ENCODE measurements at places on chromosomes 11 and 22. TPM values are rescaled to one million over a fixed set of nuclear protein-coding genes. Genes with fewer than 3 reads are reported as not detected.

Gene GLYATL2
- total RNA-seq, result not detected

DNA sequence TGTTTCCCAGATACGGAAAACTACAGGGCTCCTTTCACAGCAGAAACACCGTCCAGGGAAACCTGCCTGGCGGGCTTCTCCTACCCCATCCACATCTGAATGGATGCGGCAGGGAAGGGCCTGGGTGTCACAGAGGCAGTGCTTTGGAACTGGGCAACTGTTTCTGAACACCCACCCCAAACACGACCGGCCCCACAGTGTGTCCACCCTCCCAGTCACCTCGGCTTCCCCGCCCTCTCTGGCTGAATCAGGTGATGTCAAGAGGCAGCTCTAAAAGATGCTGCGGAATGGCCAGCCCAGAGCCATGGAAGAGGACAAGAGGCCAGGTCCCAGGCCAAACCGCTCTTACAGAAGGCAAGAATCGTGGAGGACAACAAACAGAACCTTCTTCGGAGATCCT is 22.0 kb downstream of the IFT27 start:
- DNase-seq, result no peak

GRCh38 chr11:121253951-121254350 is 38.6 kb upstream of the SC5D start:
- no peak for DNase-seq

Gene SLC22A6
- not detected for total RNA-seq

GRCh38 chr22:27409299-27409698 is 392.3 kb downstream of the MN1 start:
- no peak for DNase-seq

- no peak for DNase-seq
Measured at GRCh38 chr11:12141283-12141682, 30.9 kb downstream of the MICAL2 start.

Gene ASPHD2
- total RNA-seq, result 12.0 TPM

GRCh38 chr11:114059984-114060391 is 477 bp downstream of the ZBTB16 start:
- DNase-seq, result peak; percentile 63

Gene SMTNL1
- not detected for total RNA-seq

Gene OR52I1
- total RNA-seq, result not detected

DNA sequence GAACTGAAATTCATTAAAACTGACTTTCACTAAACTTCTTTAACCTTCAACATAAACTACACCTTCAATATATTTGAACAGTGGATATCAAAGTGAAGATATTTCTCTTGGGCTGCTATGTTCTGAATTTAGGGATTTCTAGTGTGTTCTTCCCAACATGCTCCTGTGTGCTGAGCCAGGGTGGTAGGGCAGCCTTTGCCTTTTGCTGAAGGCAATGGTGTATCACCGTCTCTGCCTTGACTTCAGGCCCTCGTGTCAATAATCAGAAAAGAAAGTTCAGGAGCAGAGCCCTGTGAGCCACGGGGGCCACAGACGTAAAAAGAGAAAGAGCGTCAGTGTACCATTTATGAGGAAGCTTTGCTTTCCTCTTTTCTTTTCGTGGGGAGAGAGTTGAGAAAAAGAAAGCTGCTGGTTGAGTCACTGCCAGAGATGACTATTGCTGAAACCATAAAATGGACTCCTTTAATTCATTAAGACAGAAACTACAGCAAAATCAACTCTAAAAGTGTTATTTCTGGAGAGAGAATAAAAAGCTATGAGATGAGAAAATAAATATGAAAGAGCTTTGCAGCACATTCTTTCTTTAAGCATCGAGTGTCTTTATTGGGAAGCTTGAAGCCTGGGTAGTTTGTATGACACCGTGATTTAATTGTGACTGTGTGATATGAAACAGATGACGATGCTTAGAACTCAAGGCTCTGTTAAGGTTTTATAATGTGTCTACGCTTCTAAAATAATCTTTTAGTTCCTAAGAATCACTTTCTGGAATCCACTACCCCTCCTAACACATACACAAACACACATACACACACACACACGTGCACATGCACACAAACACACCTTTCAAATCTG is 271.8 kb upstream of the MTNR1B start:
- DNase-seq, result no peak

Gene KRTAP5-5
- not detected for total RNA-seq

GRCh38 chr11:79414041-79414440 is 26.8 kb downstream of the TENM4 start:
- DNase-seq, result no peak

Gene HORMAD2
- not detected for total RNA-seq

Measured in activated CD8-positive, alpha-beta T cell treated with anti-CD3 and anti-CD28 coated beads for 36 hours (primary cell).